NCI-H187 treated with DMSO at 0.1 percent for 48 hours (cell line): ENCODE measurements at places on chromosomes 4 and X.

GRCh38 chr4:165612936-165613335 lies 234.1 kb downstream of the CPE start:
- DNase-seq: no peak

- DNase-seq: no peak
Measured at GRCh38 chr4:140018931-140019618, 134.9 kb downstream of the MAML3 start.

DNA sequence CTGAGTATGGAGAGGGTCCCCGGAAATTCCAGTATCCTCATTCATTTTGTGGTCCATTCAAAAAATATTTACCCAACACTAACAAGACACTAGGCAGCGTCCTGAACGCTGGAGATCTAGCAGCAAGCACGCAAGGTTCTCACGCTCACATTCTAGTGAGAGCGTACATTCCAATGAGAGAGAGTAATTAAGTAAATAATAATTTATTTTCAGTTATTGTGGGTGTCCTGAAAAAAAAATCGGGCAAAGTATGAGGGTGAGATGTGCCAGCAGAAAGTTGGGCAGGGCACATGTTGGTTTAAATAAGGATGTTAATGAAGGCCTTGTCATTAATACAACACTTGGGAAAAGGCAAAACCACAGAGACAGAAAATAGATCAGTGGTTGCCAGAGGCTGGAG lies 4.0 kb upstream of the TMEM156 start:
- DNase-seq: no peak

- DNase-seq: no peak
Measured at GRCh38 chr4:41692717-41693345, 55.7 kb downstream of the PHOX2B start.

DNA sequence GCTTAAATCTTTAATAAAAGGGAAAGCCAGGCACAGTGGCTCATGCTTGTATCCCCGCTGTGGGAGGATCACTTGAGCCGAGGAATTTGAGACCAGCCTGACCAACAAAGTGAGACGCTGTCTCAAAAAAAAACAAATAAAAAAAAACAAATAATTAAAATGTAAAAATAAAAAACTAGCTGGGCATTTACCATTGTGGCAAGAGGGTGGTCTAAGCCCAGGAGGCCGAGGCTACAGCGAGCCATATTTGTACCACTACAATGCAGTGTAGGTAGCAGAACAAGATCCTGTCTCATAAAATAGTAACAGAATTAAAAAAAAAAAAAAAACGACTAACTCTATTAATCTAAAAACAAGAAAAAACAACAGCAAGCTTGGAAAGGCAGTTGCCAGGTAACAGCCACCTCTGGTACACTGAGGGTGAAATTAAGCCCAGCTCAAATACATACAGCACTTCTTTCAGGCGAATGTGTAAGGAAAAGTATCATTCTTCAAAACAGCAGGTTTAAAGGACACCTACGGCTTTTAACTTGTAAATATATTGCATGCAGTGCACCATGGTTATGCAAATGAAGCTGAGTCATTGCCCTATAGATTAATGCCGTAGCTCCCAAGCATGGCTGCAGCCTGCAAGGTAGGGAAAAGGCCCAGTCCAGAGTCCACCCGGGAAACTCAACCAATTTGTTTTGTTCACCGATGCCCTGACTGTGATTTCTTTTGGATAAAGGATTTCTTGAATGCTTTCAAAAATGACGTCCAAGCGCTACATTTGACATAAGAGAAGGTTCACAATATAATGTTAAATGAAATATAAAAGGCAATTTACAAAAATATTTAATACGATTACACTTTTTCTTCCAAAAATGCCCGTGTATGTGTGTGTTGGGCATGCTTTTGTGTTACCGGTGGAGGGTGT lies 14.5 kb upstream of the TXLNG start:
- DNase-seq: no peak

DNA sequence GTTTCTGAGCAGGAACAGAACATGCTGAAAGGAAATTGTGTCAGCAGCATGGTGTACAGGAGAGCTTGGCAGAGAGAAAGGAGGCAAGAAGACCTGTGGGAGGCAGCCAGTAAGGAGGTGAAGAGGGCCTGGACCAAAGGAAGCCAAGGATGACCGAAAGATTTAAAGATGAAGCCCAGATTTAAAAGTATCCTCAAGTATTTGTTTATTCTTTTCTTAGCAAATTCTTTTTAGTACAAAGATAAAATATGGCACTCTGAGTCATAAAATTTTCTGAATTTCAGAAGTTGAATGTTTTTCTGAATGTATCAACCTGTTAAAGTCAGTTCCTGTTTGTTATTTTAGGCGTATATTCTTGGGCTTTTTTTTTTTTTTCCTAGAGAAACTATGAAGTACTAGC lies 3.5 kb downstream of the PKD2 start:
- DNase-seq: no peak

DNA sequence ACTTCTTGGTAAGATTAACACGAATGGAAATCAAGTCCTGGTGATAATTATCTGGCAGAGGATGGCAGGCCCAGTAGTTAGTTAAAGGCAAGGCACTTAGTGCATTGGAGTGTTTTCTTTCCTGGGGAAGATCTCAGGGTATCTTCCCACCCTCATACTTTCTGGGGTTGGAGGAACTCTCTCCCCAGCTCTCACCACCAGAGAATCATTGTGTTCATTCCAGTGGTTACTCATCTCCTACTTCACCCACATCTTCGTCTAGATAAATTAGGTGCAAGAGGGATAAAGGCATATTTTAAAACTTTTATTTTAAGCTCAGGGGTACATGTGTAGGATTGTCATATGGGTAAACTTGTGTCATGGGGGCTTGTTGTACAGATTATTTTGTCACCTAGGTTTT lies 67.5 kb upstream of the SH3RF1 start:
- no peak for DNase-seq

DNA sequence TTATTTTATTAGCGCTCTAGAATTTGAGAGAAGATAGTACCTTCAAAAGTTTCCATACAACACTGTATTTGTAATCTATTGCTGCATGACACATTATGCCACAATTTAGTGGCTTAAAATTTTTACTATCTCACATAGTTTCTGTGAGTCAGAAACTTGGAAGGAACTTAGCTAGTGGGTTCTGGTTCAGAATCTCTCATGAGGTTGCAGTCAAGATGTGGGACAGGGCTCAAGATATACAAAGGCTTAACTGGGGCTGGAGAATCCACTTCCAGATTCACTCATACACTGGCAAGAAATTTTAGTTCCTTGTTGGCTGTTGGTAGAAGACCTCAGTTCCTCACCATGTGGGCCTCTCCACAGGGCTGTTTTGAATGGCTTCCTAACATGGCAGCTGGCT lies 11.5 kb upstream of the C4orf54 start:
- no peak for DNase-seq

DNA sequence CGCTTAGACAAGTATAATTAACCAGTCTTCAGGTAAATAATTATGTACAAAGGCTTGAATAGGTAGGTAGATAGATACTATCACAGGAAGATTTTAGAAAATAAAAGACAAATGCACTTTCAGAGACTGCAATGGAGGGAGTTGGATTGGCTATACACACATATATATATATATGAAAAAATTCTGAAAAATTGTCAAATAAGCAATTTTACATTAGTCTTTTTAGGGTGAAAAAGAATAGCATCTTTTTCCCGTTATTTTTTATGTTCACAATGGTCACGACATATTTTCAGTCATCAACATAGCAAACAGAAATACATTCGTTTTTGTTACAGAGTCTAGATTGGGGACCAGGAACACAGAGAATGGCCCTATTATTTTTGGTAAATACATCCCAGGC lies 385.9 kb upstream of the ACTRT1 start:
- DNase-seq: no peak
